ENCODE measurements at places on chromosomes 6 and 20. TPM values are rescaled to one million over a fixed set of nuclear protein-coding genes. Genes with fewer than 3 reads are reported as not detected.

- no peak for DNase-seq
Observed at GRCh38 chr6:78810698-78811097, 56.7 kb upstream of the IRAK1BP1 start.

DNA sequence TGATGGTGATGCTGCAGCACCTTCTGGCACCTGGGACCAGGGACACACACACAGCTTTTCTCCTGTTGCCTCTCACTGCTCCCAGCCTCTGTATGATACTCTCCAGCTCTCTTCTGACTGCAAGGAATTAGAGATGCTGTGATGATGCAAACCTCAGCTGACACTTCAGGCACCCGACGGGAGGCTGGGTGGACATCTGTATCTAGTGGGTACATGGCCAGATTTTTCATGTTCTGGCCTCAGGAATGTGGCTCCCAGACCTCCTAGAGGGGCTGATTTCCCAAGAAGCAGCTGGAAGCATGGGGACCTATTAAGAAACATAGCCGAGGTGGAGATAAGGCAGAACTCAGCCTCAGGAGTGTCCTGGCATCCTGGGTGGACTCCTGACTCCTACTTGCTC lies 6.8 kb upstream of the EPB41L1 start:
- no peak for DNase-seq

- no peak for DNase-seq
Observed at GRCh38 chr6:166751051-166751595, 124.1 kb upstream of the RPS6KA2 start.

- DNase-seq: no peak
Observed at GRCh38 chr6:115896538-115897129, 164.1 kb downstream of the FRK start.

GRCh38 chr20:50967586-50967985 lies 9.0 kb downstream of the MOCS3 start:
- no peak for DNase-seq

GRCh38 chr6:111754423-111754822 lies 118.8 kb downstream of the FYN start:
- DNase-seq: no peak

GRCh38 chr20:2212456-2213015 lies 83.3 kb upstream of the TGM3 start:
- DNase-seq: no peak

GRCh38 chr6:5094327-5094726 lies 9.2 kb downstream of the PPP1R3G start:
- DNase-seq: no peak

DNA sequence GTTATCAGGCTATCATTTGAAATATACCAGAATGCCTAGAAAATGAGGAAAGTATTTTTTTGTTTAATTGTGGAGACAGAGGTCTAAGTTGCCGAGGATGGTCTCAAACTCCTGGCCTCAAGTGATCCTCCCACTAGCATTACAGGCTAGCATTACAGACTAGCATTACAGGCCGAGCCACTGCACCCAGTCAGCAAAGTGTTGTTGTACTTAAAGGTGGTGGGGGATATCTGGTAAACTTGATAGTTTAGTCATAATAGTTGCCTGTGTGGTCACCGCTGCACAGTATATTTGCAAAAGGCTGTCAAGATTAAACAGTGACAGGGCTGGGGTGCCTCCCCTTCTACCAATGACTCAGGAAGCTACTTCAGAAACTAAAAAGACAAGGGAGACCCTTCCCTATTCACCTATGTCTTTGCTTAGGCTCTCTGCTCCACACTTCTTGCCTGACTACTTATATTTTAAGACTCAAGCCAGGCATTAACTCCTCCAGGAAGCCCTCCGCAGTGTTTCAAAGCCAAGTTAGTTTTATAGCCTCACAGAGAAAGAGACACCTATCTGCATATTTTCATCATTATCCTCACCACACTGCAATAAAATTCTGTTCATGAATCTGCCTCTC lies 3.1 kb upstream of the AKIRIN2 start:
- no peak for DNase-seq

DNA sequence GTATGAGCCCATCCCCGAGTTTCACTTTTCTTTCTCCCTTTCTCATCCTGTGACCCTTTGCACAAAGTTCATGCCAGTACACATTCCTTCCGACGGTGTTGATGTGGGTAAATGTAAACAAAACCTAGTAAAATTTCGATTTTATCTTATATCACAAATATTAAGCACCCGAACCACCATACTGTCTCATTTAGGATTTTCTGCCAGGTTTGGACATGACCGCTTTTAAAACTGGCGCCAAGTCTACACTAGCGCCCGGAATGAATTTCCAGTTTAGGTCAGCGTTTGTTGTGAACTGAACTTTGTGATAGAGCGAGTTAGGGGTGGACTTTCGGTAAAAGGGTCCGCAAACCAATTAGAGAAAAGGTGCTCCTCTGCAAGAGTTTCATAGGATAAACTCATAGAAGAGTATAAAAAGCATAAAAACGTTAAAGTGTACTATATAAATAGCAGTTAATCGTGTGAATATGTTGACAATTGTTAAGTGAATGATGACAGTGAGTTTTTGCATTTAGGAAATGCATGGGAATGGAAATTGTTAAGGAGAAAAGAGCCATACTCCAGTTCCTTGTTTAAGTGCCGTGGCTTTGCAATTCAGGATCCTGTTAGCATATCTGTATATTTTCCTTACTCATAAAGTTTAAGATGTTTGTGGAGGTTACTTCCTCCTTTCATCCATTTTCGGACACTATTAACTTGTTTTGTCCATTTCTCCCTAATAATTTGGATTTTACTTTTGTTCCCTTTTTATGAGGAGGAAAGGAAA lies 937 bp downstream of the AKAP7 start:
- DNase-seq: no peak

- DNase-seq: no peak
Observed at GRCh38 chr20:54535033-54535432, 59.6 kb downstream of the DOK5 start.

DNA sequence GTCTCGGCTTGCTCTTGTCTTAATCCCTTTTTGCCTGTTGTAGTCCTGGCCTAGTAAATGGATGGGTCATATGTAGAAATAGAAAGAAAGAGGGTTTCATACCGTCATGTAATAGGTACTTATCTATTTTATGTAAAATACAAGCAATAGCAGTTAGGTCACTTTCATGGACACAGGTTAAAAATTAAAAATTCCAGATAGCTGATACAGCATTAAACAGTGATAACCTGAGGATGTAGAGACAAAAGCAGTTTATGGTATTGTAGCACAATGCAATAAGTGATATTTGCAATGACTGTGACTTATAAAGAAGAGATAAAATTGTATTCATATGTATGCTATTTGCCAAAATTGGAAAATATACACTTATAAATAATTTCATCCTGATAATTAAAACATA lies 96.9 kb downstream of the CCDC170 start:
- no peak for DNase-seq

GRCh38 chr6:129513471-129513870 lies 196.5 kb downstream of the ARHGAP18 start:
- DNase-seq: no peak

The DEFB119 gene
- not detected for total RNA-seq

The C6orf52 gene
- total RNA-seq: not detected

The NRSN1 gene
- total RNA-seq: not detected

The USP49 gene
- 2.7 TPM for total RNA-seq

The ZNF165 gene
- 0.42 TPM for total RNA-seq

The TMEM244 gene
- total RNA-seq: not detected

The HLA-DRA gene
- total RNA-seq: 225 TPM
